Renal cortex interstitium (tissue), 15 donors: ENCODE measurements at places on chromosomes 7 and 10. TPM values are rescaled to one million over a fixed set of nuclear protein-coding genes. Genes with fewer than 3 reads are reported as not detected.

ITIH2 gene
- 1.2 TPM for polyA plus RNA-seq

ALOX5 gene
- 4.1 TPM for polyA plus RNA-seq

FBXO24 gene
- 1.7 TPM for polyA plus RNA-seq

- DNase-seq = no peak
Observed at GRCh38 chr7:69395061-69395714, 203.1 kb upstream of the AUTS2 start.

GRCh38 chr7:122770686-122771335, 68.1 kb upstream of the RNF148 start:
- peak; percentile 14 for DNase-seq

DNA sequence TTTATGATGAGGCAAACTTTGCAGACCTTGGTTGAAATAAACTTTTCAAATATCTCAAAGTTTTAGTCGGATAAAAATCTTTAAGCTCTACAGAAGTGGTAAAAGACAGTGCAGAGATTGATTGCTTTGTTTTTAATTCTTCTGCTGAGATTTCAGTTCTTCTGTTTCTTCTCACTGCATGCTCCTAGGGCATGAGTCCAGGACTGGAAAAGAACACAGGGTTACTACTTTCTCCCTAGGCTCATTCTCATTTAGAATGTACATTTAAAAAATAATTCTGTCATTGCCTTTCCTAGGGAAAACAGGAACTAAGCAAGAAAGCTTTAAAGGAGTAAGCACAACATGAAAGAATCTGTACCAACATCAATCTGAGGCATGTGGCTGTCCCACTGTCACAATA, 256.7 kb upstream of the DGKB start:
- DNase-seq = no peak

GRCh38 chr7:133795068-133795665, 332.0 kb upstream of the LRGUK start:
- DNase-seq = no peak
